K562 (cell line): ENCODE measurements at places on chromosomes 3 and 15. TPM values are rescaled to one million over a fixed set of nuclear protein-coding genes. Genes with fewer than 3 reads are reported as not detected.

The MED12L gene
- polyA plus RNA-seq: not detected in 2 replicates

The BFSP2 gene
- not detected in 2 replicates for polyA plus RNA-seq

The ABHD14A gene
- polyA plus RNA-seq: 9.6 and 14.0 TPM in 2 replicates

The PEX5L gene
- polyA plus RNA-seq: not detected in 2 replicates

The RNU6-1 gene
- not detected in 2 replicates for polyA plus RNA-seq

The GPR176 gene
- polyA plus RNA-seq: 0.81 and 0.94 TPM in 2 replicates

The EID1 gene
- 177 and 211 TPM in 2 replicates for polyA plus RNA-seq
